ENCODE measurements at places on chromosomes 13 and 19.

DNA sequence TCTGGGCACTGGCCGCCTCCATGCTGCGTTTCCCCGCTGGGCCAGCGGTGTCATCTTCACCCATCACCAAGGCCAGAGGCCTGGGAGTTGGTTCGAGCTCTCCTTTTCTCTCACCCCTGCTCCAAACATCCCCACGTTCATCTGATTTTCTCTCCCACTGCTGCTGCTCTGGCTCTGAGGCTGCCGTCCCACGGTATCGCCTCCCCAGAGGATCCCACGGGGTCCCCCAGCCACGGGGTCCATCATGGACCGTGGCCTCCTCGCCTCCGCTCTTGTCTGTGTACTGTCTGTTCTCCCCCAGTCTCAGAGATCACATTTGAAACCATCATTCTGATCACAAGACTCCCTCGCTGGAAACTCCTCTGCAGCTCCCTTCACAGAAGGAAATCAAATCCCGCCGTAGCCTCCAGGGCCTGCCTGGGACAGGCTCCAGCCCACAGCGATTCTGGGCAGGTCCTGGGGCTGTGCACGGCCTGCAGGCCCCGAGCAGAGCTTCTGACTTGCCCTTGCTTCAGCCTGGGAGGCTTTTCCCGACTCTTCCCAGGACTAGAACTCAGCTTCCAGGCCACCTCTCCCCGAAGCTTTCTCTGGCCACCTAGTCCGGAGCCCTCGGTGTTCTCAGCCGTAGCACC, 64.2 kb downstream of the SOX1 start:
- no peak for DNase-seq

GRCh38 chr13:95524264-95524901, 28.1 kb upstream of the CLDN10 start:
- no peak for DNase-seq

DNA sequence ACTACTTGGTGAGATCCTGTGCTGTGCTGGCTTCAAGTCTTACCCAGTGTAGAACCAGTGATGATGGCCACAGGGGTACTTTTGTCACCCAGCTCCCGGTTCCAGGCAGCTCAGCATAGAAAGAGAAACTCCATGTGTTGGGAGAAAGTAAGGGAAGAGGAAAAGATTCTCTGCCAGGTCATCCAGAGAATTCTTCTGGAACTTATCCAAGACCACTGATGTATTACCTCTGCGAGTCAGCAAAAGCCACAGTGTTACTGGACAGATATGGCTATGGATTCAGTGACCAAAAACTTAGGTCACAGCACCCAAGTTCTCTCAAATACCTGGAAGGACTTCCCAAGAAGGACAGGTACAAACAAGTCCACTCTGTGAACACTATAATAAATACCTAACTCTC, 399.5 kb upstream of the MIR17HG start:
- DNase-seq, result no peak

- DNase-seq, result no peak
These were observed 19.5 kb downstream of the MYO1F start for GRCh38 chr19:8557642-8558238.

GRCh38 chr13:85930108-85930507, 130.9 kb upstream of the SLITRK6 start:
- DNase-seq, result no peak

DNA sequence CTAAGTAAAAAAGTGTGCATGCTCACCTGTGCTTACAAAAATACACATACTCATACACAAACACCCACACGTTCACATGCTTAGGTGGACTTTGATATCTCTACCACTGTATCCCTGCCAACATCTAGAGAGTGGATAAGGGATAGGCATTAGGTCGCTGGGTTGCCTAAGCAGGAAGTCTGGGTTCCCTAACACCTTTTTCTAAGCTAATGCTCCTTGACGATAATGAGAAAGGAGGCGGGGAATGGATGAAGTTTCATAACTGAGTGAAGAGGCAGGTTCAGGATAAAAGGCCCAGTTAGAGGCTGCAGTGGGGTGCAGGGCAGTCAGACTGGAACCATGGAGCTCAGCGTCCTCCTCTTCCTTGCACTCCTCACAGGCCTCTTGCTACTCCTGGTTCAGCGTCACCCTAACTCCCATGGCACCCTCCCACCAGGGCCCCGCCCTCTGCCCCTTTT, 41.9 kb upstream of the CYP2A7 start:
- no peak for DNase-seq

- DNase-seq, result peak; percentile 15
These were observed 53.7 kb downstream of the PEPD start for GRCh38 chr19:33467851-33468250.

DNA sequence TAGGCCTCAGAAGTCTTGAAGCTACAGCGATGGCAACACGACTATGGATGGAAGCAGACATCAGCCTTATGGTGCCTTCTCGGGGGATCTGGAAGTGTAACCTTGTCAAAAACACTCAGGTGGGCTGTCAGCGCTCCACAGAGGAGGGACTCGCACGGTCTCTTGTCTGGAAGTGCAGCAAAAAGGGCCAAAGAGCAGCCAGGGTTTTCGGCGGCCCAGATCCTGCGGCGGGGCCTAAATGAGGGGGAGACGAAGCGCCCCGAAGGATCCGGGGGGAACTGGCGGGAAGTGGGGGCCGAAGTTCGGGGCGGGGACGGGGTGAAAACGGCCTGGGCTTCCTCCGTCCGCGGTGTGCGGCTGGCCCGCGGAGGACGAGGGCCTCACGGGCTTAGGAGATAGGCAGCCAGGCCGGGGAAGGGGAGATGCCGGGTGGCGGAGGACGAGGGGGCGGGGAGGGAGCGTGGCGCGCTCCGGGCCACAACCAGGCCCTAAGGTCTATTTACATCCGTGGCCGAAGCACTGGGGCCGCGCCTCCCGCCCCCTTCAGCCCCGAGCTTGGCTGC, 637 bp downstream of the RANBP3 start:
- no peak for DNase-seq

DNA sequence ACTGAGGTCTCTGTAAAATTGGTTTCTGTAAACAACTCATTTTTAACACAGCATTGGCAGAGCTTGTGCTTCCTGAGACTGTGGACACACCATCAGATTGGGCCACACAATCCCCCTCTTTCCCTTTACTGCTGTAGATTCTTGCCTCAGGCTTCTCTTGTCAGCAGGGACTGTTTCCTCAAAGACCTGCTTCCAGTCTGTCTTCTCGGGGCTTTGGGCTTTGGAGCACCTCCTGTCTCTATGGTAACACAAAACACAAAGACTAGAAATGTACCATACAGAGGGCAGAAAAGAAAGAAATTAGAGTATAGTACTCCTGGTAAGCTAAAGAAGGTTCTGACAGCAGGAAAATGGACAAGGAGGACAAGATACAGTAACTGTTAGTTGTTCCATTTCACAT, 484.5 kb downstream of the DIAPH3 start:
- no peak for DNase-seq

- no peak for DNase-seq
These were observed 15.1 kb downstream of the CRTC1 start for GRCh38 chr19:18698321-18699167.

DNA sequence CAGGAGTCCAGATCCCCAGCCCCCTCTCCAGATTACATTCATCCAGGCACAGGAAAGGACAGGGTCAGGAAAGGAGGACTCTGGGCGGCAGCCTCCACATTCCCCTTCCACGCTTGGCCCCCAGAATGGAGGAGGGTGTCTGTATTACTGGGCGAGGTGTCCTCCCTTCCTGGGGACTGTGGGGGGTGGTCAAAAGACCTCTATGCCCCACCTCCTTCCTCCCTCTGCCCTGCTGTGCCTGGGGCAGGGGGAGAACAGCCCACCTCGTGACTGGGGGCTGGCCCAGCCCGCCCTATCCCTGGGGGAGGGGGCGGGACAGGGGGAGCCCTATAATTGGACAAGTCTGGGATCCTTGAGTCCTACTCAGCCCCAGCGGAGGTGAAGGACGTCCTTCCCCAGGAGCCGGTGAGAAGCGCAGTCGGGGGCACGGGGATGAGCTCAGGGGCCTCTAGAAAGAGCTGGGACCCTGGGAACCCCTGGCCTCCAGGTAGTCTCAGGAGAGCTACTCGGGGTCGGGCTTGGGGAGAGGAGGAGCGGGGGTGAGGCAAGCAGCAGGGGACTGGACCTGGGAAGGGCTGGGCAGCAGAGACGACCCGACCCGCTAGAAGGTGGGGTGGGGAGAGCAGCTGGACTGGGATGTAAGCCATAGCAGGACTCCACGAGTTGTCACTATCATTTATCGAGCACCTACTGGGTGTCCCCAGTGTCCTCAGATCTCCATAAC, at the start of gene APOE:
APOE (plus strand) TSS at position 360 of the 724 bp plus-strand sequence. CDS start 829 bp downstream, outside the sequence.
- no peak for DNase-seq

GRCh38 chr13:50412046-50412617, 396.9 kb downstream of the KCNRG start:
- no peak for DNase-seq

GRCh38 chr13:80618781-80619180, 277.9 kb upstream of the SPRY2 start:
- DNase-seq, result no peak

DNA sequence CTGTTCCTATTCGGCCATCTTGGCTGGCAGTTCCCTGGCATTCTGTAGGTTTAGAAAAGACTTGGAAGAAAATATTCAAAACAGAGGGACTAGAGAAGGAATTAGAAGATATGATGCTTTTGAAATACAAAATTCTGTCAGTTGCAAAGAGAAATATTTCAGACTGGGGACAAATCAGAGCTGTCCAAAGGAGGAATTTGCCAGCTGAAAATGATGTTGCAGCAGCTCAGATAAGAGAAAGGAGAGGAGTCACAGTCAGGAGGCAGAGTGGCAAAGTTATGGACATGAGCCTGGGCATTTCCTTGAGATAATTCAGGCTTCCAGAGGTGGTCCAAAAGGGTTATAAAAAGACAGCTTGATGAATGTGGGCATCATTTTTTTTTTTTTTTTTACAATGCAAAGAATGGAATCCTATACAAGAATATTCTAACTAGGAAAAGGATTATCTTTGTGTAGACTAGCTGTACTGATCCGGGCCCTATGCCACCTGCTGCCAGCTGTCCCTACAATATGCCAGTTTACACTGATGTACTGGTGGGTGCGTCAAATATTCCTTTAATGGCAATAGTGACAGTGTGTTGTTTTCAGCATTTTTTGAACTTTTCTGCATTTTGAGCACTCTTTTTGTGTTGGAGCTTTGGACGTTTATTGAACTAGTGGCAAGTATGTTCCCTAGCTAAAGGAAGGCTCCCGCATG, 31.8 kb upstream of the CBY2 start:
- DNase-seq, result no peak

GRCh38 chr13:91544723-91545122, 146.3 kb downstream of the GPC5 start:
- DNase-seq, result no peak

All from activated CD8-positive, alpha-beta memory T cell treated with anti-CD3 and anti-CD28 coated beads, Interleukin-2, amount 50 U/mL, for 48 hours (primary cell).